ENCODE measurements at places on chromosomes 7 and 10.

GRCh38 chr7:118478931-118479330 lies 254.4 kb downstream of the ANKRD7 start:
- DNase-seq: no peak

DNA sequence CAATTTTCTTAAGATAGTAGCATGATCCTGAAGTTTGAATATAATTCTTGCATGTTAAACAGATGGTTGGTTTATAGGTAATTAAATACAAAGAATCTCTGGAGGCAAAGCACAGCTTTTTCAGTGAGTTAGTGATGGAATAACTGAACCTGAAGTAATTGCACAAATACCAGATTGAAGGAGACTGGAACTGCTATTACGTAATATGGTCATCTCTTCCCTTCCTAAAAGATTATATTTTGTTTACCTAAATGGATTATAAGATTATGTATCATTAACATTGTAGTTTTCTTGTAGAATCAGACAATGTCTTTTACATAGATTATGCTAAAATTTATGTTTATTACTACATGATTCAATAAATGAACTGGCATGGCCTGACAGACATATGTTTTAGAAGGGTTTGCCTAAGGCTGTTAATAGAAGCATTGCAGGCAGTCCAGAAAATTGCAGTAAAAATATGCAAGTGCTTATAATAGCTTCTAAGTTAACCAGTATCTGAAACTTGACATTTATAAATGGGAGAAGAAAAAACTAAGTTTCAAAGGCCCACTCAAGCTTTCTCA lies 35.8 kb upstream of the GPR37 start:
- DNase-seq: no peak

GRCh38 chr7:138458576-138459412 lies 1.3 kb upstream of the TRIM24 start:
- no peak for DNase-seq

DNA sequence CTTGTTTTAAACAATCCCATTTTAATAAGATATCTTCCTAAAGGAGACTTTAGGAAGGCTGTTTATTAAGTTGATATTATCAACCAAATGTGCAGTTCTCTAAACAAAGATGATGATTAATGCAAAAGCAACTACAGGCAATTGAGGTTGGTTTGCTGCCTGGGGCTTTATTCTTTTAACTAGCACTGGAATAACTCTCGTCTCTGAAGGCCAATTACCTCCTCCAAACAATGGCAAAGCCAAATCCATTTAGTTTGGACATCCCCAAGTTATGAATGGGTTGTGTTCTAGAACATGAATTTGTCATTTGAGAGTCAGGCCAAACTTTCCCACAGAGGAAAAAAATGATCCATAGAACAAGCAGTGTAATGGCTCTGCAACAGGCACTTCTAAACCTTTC lies 114.1 kb downstream of the SLC16A9 start:
- DNase-seq: no peak

DNA sequence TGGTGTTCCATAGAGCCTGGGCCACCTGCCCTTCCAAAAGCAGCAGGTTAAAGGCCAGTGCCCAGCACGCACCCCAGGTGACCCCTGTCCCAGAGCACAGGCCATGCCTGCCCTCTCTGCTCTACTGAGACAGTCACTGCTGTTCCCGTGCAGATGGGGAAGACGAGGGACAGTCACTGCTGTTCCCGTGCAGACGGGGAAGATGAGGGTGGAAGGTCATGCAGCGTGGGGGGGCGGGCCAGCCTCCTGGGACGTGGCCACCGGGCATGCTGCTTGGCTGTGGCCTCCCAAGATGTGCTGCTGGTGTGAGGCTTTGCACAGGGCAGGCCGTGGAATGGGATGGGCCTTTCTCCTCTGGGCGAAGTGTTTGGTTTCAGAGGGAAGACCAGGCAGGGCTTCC lies 18.4 kb downstream of the LRRC27 start:
- no peak for DNase-seq

GRCh38 chr7:130906575-130906974 lies 172.6 kb upstream of the KLF14 start:
- DNase-seq: no peak

- DNase-seq: no peak
Observed at GRCh38 chr7:128453836-128454804, 1.6 kb upstream of the HILPDA start.

DNA sequence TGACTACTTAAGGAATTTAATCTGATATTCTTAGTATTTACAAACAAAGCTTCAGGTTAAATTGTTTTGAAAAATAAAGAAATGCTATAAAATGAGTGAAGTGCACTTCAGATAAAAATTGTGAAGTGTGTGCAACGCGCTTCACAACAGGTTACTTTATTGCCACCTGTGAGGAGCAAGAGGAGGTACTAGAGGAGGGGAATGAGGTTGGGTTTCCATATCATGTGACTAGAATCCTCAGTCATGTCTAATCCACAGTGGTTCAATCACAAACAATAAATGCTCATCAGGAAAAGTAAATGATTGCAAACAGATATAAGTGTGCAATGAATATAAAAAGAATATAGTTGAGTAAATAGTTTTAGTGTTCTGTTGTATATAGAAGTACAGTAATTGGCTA lies 34.5 kb upstream of the CD36 start:
- DNase-seq: no peak

- no peak for DNase-seq
Observed at GRCh38 chr7:38303866-38304265, 30.4 kb upstream of the TARP start.

DNA sequence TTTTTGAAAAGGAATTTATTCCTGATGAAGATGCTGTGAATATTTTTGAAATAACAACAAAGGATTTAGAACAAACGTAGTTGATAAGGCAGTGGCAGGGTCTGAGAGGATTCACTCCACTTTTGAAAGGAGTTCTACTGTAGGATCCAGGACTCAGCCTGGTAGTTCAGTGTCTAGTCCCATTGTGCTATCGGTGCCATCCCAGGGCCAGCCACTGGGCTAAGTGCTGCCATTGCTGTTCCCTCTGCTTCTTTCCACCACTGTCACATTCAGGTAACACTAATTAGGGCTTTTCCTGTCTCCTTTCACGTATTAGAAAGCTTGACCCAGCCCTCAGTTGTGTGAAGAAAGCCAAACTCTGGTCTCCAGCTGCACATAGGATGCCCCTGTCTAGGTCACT lies 177.3 kb downstream of the TEX36 start:
- DNase-seq: no peak

GRCh38 chr7:140454657-140455015 lies 24.7 kb downstream of the MKRN1 start:
- DNase-seq: no peak

GRCh38 chr10:107767185-107767584 lies 602.7 kb upstream of the SORCS1 start:
- no peak for DNase-seq

DNA sequence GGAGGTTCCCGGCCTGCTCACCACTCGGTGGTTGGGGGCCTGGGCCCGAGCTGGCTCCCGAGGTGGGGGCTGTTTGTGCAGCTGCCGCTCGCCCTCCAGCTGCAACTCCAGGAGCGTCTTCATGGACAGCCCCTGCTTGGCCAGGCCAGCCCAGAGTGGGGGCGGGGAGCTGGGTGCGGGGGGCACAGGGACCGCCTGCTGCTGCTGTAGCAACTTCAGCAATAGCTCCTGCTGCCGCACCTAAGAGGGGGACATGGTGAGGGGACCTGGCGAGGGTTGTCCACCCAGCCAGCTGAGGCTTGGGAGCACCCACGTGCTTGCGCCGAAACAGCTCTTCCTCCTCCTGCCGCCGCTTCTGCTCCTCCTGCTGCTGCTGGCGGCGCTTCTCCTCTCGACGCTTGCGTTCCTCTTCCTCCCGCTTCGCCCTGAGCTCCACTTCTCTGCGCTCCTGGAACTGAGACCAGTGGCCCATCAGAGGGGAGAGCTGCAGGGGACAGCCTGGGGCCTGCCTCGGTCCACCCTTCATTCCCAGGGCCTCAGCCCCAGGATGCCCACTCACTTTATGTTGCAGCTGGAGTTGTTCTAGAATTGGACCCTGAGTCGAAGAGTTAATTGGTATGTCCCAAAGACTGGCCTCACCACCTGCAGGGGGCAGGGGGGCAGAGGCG lies 9.6 kb downstream of the GNB2 start:
- DNase-seq: no peak

- no peak for DNase-seq
Observed at GRCh38 chr7:65953890-65954450, 28.0 kb downstream of the GUSB start.

DNA sequence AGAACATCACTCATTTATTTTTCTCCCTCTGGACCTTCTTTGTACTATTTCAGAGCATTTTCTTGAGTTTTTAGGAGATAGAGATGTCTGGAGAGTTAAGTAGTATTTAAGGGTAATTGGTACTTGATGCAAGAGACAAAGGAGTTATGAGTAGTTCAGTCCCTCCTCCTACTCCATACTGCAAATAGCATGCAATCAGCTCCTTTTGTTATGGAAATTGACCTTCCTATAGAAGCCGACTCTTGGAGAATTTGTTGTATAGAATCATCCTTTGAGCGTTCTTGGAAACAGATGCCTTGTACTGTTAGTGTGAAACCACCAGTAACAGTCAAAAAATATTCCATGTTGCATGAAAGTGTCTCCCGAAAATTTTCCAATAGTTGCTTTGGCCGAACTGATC lies 428.2 kb upstream of the GALNT17 start:
- DNase-seq: no peak

- DNase-seq: no peak
Observed at GRCh38 chr10:43479275-43479674, 42.4 kb downstream of the ZNF487 start.

GRCh38 chr10:13337827-13338196 lies 10.3 kb downstream of the SEPHS1 start:
- no peak for DNase-seq

DNA sequence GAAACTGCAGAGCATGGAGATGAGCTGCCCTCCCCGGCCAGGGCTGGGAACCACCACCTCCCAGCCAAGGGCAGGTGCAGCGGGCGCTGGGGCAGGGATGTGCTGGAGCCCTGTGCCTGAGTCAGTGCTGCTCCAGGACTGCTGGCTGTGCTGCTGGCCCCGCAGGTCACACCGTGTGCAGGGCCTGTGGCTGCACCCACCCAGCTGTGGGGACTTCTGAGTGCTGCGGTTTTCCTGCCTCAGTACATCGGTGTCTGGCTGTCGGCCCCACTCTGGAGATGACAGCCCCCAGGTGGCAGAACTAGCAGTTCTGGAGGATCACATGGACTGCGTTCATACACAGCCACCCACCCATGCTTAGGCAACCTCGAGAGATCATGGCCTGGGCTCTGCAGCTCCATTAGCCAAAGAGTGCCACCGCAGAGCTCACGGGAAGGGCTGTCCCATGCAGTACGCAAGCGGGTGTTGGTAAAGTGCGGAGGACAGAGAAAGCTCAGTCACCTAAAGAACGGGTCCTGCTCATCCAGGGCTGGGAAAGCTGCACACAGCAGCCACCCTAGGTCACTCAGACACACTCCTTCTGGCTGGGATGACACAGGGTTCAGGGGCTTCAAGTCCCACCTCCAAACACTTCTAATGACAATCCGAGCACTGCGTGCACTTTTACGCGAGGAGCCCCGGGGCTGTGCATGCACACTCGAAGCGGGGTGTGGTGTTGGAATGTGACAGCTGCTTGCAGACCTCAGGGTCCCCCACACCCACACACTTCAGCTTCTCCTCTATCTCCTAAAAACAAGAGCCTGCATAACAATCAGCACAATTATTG lies 198.1 kb upstream of the PPP2R2D start:
- DNase-seq: no peak

DNA sequence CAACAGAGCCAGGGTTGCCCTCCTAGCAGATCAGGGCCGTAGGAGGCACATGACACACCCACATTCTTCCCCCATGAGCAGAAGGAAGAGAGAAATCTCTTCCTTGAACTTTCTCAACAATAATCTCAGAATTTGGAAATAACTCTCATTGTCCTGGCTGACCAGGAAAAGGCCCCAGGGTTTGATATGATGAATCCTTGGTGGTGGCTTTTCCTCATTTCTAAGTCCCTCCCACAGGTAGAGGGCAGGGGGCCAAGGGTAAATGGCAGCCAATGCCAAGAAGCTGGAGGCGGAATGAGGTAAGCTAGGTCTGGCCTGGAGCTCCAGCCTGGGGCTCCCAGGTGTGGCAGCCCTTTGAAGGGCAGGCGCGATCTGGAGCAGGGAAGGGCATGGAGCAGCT lies 67.8 kb downstream of the GRB10 start:
- DNase-seq: no peak

DNA sequence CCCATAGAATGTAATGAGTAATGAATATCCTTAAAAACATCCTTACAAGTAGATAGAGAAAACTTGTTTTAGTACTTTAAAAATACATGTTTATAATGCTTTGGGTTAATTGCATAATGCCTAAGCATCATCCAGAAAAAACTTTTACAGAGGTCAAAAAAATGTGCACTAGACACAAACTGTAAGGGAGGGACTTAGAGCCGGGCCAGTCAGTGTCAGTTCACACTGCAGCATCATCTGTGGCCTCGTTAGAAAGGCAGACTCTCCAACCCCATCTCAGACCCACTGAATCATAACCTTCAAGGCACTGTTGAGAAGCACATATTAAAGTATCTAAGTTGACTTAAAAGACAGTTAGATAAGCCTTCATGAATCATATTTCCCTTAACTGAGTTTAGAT lies 230.1 kb upstream of the PRPS1L1 start:
- no peak for DNase-seq

DNA sequence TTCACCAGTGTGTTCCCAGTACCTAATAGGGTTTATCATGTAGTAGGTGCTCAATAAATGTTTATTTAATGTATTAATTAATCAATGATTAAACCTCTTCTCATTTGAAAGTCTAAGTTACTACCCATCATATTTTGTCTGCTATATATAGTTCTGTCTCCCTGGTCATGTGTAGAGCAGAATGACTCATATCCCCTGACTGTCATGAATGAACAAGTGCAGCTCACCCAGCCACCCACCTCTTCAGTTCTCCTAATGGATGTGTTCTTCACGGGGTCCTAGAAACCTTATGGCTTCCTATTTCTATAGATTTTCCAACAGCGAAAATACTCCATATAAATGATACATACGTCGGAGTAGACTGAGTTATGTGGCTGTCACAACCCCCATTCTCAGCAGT lies 64.5 kb downstream of the HIF1AN start:
- DNase-seq: no peak

GRCh38 chr10:58531084-58531695 lies 18.5 kb downstream of the BICC1 start:
- DNase-seq: peak; percentile 3

DNA sequence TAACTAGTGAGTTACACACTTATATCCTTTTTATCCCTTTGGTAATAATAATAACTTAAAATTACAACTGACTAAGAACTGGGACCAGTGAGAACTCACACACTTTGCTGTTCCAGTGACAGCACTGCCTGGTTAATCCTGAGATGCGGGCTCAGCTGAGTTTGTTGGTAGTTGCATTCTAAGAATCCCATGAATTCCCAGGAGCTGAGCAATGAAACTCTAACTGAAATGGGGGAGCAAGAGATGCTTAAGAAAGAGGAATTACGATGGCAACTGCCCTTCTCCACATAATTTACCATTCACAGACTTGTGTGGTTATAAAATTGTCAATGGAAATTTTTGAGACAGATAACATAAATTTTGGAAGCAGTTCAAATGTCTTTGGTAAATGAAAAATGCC lies 659.4 kb downstream of the MAGI2 start:
- no peak for DNase-seq

All from NCI-H187 (cell line).